Parietal lobe (tissue), 2 donors: ENCODE measurements at places on chromosomes 5 and 9. TPM values are rescaled to one million over a fixed set of nuclear protein-coding genes. Genes with fewer than 3 reads are reported as not detected.

The C9orf43 gene
- 0.94 TPM for total RNA-seq

The IFNA2 gene
- not detected for total RNA-seq

The PTGES gene
- total RNA-seq: 2.5 TPM

The ENTPD8 gene
- total RNA-seq: not detected

The RNF180 gene
- 78.9 TPM for total RNA-seq

The SLC34A3 gene
- total RNA-seq: not detected

The SEMA4D gene
- total RNA-seq: 38.2 TPM

The SPATA31E1 gene
- not detected for total RNA-seq

The CARD6 gene
- total RNA-seq: 0.63 TPM

The SPATA6L gene
- 13.8 TPM for total RNA-seq

The C9orf50 gene
- total RNA-seq: not detected

The CATSPER3 gene
- not detected for total RNA-seq

The ZNF608 gene
- total RNA-seq: 121 TPM

The ABO gene
- not detected for total RNA-seq

The PIGO gene
- 16.0 TPM for total RNA-seq

The PDGFRB gene
- total RNA-seq: 27.5 TPM

The ANKRD20A1 gene
- 5.9 TPM for total RNA-seq

The LECT2 gene
- not detected for total RNA-seq

The GCNT4 gene
- total RNA-seq: 0.94 TPM

The DNM1 gene
- total RNA-seq: 145 TPM

The LHX3 gene
- not detected for total RNA-seq

The IFNA13 gene
- not detected for total RNA-seq

The PCDHGB5 gene
- total RNA-seq: 41.6 TPM

The PRSS3 gene
- not detected for total RNA-seq

The SH3TC2 gene
- 1.6 TPM for total RNA-seq

The PCDHGA11 gene
- total RNA-seq: 40.4 TPM

The PFN3 gene
- total RNA-seq: 1.6 TPM

The CYLC2 gene
- not detected for total RNA-seq

The AGXT2 gene
- not detected for total RNA-seq

The SLC6A19 gene
- not detected for total RNA-seq

The OCLN gene
- total RNA-seq: 5.0 TPM

The MZB1 gene
- total RNA-seq: not detected

The GOLGA1 gene
- 27.5 TPM for total RNA-seq

The GLRA1 gene
- total RNA-seq: not detected

The CNTLN gene
- total RNA-seq: 21.3 TPM

The AKNA gene
- 16.3 TPM for total RNA-seq

The FGF10 gene
- 1.3 TPM for total RNA-seq

The GNAQ gene
- 162 TPM for total RNA-seq

The RNF208 gene
- 1.9 TPM for total RNA-seq

The LTC4S gene
- total RNA-seq: 6.9 TPM

The FBXL7 gene
- total RNA-seq: 5.0 TPM

The FBP1 gene
- not detected for total RNA-seq
